ENCODE measurements at places on chromosomes 1 and 21.

DNA sequence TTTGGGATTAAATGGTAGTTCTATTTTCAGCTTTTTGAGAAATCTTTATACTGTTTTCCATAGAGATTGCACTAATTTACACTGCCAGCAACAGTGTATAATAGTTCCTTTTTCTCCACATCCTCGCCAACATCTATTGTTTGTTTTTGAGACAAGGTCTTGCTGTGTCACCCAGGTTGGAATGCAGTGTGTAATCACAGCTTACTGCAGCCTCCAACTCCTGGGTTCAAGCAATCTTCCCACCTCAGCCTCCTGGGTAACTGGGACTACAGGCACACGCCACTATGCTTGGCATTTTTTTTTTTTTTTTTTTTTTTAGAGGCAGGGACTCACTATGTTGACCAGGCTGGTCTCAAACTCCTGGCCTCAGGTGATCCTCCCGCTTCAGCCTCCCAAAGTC lies 164.5 kb upstream of the CXADR start:
- DNase-seq: no peak

DNA sequence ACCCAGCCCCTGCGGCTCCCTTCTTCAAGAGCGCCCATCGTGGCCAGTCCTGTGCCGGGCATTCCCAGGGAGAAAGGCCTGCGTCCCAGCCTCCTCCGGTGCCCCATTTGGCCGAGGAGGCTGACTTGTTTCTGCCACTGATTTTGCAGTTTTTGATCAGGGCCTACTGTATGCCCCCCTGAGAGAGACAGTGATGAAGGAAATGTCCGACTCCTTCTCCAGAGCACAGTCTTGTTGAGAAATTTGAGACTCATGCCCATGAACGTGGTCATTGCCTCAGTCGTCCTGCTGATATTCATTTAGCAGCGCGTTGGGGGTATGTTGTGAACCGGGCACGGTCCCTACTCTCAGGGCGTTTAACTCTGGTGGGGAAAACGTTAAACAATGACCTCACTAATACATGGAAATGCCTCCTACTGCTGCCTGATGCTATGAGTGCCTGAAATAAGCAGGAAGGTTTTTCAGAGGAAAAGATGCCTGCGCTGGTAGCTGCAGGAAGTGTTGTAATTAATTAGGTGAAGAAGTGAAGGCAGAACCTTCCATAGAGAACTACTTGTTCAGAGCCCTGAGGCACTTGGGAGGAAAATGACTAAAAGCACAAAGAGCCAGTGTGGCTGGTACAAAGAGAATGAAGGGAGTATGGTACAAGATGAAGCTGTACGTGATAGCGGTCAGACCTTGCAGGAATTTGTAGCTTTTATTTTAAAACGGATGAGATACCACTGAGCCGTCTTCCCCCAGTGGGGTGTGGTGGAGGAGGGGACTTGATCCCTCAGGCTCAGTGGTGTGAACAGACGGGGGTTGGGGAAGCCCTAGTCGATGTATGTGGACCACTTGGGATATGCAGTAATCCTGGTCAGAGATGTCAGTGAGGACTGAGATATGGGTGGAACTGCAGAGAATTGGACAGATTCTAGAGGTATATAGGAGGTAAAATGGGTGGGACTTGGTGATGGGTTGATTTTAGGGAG lies 730 bp downstream of the ZCCHC17 start:
- no peak for DNase-seq

DNA sequence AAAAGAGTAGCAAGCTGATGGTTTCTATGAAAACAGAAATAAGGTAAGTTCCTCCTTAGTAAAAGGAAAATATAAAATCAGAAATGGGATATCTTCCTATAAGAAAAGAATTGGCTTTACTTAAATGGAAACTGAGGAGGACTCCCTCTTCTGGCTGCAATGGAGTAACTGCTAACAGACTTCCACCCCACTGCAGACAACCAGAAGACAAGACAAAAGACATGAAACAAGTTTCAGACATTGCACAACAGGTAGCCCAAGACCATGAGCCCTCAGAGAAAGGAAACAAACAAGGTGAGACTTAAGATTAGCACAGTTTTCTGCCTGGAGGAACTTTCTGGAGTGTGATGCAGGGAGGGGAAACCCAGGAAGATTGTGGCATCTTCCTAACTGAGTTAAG lies 17.0 kb upstream of the OLFML2B start:
- DNase-seq: no peak

GRCh38 chr1:100347009-100347966 lies 5.0 kb upstream of the CDC14A start:
- no peak for DNase-seq

DNA sequence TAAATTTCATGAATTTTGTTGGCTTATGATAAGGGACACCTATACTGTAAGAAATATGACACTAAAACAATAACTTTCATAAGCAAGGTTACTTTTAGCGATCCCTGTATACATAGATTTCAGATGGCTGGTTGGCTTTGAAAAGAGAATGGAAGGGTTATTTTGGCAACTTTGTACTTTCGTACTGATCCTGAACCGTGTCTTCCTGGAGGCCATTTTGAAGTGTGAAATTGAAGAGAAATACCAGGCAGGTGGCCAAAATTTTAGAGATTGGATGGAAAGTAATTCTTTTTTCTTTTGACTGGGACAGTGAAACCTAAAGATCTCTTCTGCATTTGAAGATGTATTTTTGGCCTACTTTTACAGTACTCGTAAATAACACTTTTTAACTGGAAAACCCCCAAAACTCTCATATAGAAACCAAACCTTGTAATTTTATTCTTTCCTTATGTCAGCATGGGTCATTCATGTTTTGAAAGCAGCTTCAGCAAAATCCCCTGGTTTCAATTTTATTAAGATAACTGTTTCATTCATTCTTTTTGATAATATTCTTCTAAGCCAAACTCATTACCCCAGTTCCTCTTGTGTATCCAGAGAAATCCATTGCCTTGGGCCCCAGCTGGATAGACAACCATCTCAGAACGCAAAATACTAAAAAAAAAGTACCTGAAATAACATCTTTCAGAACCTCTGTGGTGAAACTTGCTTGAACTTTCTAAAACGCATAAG lies 38.4 kb upstream of the ZNF281 start:
- no peak for DNase-seq

DNA sequence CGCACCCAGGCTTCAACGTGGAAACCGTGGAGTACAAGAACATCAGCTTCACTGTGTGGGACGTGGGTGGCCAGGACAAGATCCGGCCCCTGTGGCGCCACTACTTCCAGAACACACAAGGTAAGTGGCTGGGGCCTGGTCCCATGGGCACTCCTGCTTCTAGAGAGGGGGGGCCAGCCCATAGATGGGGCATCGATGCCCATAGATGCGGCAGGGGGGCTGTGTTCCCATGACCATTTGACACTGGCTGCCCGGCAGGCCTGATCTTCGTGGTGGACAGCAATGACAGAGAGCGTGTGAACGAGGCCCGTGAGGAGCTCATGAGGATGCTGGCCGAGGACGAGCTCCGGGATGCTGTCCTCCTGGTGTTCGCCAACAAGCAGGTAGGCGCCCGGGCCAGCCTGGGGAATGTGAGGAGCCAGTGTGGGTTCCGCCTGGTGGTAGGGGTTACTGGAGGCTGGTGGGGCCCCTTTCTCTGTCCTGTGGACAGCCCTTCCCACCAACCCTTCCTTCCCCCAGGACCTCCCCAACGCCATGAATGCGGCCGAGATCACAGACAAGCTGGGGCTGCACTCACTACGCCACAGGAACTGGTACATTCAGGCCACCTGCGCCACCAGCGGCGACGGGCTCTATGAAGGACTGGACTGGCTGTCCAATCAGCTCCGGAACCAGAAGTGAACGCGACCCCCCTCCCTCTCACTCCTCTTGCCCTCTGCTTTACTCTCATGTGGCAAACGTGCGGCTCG lies 5.6 kb downstream of the C1orf35 start:
- DNase-seq: no peak

GRCh38 chr21:26952374-26953066 lies 14.4 kb downstream of the ADAMTS5 start:
- no peak for DNase-seq

DNA sequence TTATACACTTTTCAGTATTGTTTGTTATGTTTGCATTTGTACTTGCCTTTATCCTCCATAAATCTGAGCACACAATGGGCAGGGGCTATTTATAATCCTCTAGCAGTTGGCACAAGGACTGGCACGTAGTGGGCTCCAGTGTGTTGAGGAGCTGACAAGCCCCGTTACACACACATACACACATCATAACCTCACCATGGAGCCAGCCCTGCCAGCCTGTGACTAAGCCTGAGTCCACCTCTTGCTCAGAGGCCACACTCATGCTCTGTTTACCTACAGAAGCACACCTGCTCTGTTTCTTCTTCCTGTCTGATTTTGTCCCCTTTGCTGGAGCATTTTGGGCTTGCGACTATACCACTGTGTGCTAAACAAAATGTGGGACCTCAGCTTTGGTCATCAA lies 64.5 kb upstream of the SPATA6 start:
- no peak for DNase-seq

- DNase-seq: peak; percentile 8
Measured at GRCh38 chr21:41610042-41610839, 102.3 kb upstream of the TMPRSS2 start.

- no peak for DNase-seq
Measured at GRCh38 chr21:15243406-15243805, 178.6 kb upstream of the NRIP1 start.
